ENCODE measurements at places on chromosomes 2 and 18. TPM values are rescaled to one million over a fixed set of nuclear protein-coding genes. Genes with fewer than 3 reads are reported as not detected.

GRCh38 chr2:45316576-45317338 is 294.3 kb downstream of the SRBD1 start:
- DNase-seq, result no peak

GRCh38 chr2:64462940-64463700 is 9.2 kb downstream of the LGALSL start:
- DNase-seq, result no peak

DNA sequence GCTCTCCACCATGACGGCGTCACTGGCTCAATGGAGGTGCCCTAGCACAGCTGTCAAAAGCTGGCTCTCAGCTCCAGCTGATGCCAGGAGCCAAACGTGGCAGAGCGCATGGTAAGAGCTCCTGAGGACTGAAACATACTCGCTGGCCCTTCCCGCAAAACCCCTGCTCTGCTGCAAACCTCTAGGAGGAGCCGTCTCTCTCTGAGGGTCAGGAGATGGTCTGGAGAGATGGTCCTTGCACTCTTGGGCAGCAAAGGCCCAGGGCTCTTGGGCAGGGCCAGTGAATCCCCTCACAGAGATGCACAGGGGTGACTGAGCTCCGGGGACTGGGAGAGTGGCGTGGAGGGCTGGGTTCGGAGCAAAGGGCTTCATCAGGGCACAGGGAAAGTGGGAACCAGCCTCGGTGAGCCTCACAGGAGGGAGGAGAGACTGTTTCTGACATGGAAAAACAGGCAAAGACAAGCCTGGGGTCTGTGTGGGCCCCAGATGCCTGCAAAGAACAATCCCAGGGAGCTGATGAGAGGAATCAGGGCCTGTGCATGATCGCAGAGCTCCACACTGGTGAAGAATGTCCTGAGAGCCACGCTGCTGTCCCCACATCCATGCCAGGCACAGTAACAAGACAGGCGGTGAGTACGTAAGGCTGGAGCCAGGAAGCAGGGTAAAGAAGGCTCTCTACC is 17.2 kb downstream of the SNORC start:
- no peak for DNase-seq

- DNase-seq, result no peak
Measured at GRCh38 chr2:36473230-36473629, 117.7 kb downstream of the CRIM1 start.

DNA sequence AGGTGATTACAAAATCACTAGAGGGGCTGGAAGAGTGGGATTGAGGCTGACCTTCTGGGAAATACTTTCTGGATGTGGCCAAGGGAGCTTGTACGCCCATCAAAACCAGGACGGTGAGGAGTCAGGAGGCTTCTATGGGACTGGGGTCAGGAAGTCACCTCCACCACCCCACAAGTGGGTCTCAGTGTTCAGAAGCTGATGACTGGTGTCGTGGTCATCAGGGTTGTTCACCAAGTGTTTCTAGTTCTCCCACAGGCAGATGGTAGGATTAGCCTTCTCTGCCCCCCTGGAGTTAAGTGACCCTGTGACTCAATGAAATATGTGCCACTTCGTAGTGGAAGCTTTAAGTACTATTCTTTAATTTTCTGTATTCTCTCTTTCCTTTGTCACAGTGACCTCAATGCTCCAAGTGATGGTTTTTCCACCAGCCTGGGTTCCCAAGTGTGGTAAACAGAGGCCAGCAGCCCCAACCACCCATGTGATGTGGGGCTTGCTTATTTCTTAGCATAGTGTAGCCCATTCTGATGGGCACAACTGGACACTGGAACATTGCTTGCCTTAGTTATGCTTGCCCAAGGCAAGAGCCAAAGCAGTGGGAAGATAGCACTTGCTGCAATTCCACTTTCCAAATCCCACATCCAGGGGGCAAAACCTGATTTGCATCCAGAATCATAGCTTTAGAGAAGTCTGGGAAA is 258.8 kb downstream of the CYP26B1 start:
- no peak for DNase-seq

DNA sequence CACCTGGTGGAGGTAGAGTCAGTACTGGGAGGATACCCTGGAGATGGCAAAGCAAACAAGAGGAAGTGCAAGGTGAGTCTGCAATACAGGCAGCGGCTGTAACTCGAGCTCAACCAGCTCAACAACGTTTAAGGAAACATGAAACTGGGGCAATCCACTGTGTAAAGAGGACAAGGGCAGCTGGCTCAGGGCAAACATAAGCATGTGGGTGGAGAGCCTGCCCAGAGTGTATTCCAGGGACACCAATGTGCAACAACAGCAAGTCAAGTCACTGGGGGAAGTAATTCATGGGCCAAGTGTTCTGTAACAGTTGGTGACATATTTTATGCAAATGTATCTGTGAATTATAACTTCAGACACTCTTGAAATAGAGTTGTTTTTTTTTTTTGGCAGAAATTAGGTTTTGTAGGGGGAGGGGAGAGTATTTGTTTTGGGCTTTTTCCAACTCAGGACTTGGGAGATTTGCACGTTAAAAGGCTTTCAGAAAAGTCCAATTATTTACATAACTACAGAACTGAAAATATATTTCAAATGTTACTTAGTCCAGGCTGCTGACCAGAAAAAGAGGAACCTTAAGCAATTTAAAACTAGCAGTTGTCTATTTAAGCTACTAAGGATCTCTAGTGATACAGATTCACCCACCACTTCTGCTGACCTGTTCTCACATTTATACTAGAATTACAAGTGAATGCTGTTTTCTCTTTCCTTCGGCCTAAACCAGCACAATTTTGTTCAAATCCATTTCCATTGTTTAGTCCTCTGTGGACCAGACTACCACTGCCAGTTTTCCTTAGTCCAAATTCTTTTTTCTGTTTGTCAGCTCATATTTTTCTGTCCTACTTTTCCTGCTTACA is 18.6 kb downstream of the NRXN1 start:
- DNase-seq, result no peak

DNA sequence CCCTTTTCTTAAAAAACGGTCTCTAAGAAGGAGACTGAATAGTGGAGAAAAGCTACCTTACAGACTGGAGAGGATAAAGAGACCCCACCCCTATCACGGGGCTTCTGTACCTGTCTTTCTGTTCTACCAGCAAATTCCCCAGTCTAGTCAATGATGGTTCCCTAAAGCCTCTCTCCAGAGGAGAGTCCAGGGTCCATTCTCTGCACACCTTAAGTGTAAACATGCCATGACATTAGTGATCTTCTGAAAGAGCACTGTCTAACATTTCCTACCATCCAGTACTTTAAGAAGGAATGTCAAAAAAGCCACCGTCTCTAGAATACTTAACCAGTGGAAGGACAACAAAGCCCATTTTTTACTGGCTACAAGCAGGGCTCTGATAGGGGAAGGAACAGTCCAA is 17.0 kb upstream of the ERCC3 start:
- no peak for DNase-seq

- DNase-seq, result no peak
Measured at GRCh38 chr18:70442933-70443332, 154.1 kb downstream of the SOCS6 start.

- no peak for DNase-seq
Measured at GRCh38 chr2:139963863-139964355, 1183.7 kb upstream of the NXPH2 start.

DNA sequence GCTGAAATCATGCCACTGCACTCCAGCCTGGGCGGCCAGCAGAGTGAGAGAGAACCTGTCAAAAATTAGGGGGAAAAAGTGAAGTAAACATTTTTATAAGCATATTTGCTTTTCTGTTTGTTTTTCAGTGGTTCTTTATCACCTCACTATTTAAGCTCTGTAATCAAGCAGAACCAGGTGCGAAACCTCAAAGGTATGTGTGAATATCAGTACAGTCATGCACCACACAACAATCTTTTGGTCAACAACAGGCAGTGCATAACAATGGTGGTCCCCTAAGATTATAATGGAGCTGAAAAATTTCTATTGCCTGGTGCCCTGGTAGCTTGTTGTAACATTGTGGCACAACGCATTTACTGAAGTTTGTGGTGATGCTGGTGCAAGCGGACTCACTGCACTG is 167.4 kb upstream of the STON1 start:
- no peak for DNase-seq

DNA sequence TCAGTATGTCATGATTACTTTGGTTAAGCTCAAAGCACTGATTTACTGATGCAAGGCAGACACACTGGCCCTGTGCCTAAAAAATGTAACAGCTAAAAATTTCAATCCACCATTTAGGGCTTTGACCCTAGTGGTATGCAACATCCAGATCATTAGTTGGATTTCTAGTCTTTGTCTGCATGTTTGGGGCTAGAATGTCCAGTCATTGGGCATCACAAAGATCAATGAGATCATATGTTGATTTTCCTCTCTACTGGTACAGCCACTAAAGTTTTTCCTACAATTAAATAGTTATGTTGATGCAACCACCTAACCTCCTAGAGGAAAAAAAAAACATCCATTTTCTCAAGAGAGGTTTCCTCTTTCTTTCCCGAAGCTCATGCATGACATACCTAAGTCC is 53.4 kb upstream of the REV1 start:
- DNase-seq, result no peak

DNA sequence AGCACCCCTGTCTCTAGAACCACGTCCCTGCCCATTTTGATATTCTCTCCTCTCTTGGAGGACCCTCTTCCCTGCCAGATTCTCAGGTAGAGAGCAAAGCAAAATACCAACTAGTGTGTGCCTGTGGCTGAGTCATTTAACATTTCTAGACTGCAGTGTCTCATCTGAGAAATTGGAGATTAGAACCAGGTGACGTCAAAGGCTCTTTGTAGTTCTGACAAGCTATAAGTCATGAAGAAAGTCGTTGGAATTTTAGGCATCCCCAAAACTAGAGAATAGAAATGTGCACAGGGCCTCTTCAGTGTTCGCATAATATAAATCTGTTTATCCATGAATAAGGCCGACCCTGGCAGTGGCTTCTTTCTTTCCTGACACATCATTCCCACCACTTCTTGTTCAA is 74.4 kb upstream of the TANC1 start:
- DNase-seq, result no peak

- DNase-seq, result peak; percentile 70
Measured at GRCh38 chr2:238286551-238286950, 1.9 kb downstream of the PER2 start.

DNA sequence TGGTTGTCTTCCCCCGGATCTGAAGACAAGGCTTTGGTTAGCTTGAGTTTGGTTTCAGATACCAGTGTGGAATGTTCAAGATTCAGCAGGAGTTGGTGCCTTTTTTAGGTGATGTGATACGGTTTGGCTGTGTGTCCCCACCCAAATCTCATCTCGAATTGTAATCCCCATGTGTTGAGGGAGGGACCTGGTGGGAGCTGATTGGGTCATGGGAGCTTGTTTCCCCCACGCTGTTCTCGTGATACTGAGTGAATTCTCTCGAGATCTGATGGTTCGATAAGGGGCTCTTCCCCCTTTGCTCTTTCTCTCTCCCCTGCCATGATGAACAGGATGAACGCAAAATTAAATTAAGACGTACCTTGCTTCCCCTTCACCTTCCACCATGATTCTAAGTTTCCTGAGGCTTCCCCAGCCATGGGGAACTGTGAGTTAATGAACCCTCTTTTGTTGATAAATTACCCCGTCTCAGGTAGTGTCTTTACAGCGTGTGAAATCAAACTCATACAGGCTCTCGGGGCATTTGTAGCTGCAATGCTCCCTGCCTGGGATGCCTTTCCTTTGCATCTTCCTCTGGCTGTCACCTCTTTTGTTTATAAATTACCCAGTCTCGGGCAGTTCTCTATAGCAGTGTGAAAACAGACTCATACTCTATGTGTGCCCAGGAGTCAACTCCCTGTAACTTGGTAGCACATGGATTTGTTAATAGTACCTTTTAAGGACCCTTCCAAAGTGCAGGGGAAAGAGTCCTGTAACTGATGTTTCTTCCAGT is 21.3 kb downstream of the PDCD1 start:
- no peak for DNase-seq

DNA sequence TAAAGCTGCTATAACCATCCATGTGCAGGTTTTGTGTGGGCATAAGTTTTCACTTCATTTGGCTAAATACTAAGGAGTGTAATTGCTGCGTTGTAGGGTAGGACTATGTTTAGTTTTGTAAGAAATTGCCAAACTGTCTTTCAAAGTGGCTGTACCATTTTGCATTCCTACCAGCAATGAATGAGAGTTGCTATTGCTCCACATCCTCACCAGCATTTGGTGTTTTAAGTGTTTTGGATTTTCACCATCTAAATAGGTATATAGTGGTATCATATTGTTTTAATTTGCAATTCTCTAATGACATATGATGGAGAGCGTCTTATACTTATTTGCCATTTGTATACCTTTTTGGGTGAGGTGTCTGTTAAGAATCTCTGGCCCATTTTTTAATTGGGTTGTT is 12.2 kb downstream of the TWSG1 start:
- DNase-seq, result no peak

GRCh38 chr2:20052229-20052851 is 912 bp upstream of the LAPTM4A start:
- no peak for DNase-seq

- DNase-seq, result peak; percentile 43
Measured at GRCh38 chr2:210477496-210477895, 937 bp upstream of the LANCL1 start.

DNA sequence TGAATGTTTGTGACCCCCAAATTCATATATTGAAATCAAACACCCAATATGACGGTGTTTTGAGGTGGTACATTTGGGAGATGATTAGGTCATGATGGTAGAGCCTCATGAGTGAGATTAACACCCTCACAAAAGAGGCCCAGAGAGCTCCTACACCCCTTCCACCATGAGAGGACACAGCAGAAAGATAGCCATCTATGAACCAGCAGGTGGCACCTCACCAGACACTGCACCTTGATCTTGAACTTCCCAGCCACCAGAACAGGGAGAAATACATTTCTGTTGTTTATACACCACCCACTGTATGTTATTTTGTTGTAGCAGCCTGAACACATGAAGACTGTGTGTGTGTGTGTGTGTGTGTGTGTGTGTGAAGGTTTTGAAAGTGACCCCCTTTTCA is 58.1 kb downstream of the ST3GAL5 start:
- no peak for DNase-seq

DNA sequence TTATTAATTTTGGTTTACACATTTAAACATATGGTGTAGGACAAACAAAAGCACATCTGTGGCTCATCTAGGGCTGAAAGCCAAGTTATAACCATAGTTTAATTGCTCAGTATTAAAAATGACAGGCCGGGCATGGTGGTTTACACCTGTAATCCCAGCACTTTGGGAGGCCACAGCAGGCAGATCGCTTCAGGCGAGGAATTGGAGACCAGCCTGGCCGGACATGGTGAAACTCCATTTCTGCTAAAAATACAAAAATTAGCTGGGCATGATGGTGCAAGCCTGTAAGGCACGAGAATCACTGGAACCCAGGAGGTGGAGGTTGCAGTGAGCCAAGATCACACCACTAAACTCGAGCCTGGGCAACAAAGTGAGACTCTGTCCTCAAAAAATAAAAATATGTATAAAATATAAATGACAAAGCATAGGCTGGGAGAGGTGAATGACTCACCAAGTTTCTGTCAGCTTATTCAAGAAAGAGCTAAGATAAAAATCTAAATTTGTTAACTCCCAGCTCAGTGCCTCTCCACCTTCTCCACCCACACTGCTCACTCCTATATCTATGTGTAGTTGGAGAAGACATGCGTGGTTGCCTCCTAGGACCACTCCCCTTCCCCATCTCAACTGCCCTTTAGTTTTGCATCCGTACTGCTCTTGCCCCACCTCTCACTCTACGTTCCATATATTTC is 79.2 kb upstream of the PID1 start:
- no peak for DNase-seq

GRCh38 chr2:18836436-18836835 is 247.1 kb upstream of the NT5C1B start:
- DNase-seq, result no peak

- DNase-seq, result no peak
Measured at GRCh38 chr18:59764281-59764680, 67.1 kb upstream of the CCBE1 start.

SERPINB3 gene
- not detected for total RNA-seq

MLPH gene
- total RNA-seq, result 16.5 TPM

ASAP2 gene
- 55.5 TPM for total RNA-seq

LIPG gene
- not detected for total RNA-seq

Measured in uterus (tissue), 4 donors.